ENCODE measurements at places on chromosomes 3 and 15.

- no peak for DNase-seq
Measured at GRCh38 chr3:179872842-179873241, 163.9 kb downstream of the PEX5L start.

GRCh38 chr3:53493595-53493962 is 832 bp upstream of the CACNA1D start:
- DNase-seq, result no peak

GRCh38 chr3:54434756-54435155 is 312.4 kb downstream of the CACNA2D3 start:
- DNase-seq, result no peak

DNA sequence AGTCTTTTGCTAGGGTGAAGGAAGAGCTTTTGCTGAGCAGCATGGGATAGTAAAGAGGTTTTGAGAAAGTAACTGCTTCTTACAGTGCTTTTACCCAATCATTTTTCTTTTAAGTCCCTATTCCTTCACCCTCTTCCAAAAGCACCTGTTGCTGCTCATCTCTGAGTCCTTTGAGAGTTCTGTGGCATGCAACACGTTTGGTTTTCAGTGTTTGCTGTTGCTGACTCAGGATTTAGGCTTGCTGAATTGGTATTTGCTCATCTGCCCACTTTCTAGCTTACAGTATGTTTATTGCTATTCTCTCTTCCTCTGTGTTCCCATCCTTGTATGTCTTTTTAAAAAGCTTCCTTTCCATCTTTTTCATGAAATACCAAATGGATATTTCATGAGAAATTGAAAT is 55.9 kb upstream of the THRB start:
- no peak for DNase-seq

- DNase-seq, result no peak
Measured at GRCh38 chr3:173255555-173255954, 114.5 kb upstream of the SPATA16 start.

DNA sequence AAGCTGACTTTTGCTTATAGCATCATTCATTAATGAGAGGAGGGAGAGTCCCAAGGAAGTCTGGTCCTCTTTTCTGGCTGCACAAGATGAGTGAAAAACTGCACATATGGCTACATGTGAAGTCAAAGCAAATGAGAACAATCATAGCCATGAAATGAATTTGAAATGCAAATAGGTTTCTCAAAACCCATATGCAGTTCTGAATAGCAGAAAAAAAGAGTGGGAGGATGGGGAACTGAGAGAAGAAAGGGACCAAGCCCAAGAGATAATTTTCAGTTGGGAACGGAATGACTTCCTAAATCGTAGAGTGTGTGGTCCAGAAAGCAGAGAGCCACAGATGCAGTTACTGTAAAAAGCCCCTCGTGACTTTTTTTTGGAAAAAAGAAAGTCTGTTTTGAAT is 66.3 kb downstream of the GTPBP8 start:
- no peak for DNase-seq

DNA sequence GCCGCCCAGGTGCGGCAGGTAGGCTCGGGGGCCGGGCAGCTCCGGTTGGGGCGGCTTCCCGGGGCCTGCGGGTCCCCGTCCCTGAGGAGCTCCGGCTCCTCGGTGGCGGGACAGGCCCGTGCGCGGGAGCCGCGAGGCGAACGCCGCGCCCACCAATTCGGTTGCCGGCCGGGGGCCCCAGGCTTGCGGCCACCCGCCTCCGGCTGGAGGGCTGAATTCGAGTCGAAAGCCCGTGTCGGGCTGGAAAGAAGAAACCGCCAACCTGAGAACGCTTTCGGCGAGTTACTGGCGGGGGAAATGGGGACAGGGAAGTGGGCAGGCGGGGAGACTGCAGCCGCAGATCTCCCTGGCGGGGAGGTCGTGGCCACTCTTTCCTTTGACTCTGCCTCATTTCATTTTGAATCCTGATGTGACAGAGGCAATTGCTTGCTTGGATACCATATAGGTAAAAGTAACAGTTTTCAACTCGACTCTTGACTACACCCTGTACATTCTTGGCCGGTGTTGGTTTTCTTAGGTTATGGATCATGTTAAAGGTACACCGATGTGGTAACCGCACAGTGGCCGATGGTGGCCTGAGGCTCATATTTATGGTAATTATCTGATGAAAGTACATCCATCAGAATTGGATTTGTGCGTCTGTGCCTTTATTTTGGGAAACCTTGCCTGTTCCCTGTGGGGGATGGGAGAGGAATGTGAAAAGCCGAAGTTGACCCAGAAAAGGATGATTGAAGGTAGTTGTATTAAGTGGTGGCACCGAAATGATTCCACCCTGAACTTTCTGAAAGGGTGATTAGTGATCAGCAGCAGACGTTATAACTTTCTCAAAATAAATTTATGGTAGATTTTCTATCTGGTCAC is 1.7 kb downstream of the B3GNT5 start:
- peak; percentile 49 for DNase-seq

DNA sequence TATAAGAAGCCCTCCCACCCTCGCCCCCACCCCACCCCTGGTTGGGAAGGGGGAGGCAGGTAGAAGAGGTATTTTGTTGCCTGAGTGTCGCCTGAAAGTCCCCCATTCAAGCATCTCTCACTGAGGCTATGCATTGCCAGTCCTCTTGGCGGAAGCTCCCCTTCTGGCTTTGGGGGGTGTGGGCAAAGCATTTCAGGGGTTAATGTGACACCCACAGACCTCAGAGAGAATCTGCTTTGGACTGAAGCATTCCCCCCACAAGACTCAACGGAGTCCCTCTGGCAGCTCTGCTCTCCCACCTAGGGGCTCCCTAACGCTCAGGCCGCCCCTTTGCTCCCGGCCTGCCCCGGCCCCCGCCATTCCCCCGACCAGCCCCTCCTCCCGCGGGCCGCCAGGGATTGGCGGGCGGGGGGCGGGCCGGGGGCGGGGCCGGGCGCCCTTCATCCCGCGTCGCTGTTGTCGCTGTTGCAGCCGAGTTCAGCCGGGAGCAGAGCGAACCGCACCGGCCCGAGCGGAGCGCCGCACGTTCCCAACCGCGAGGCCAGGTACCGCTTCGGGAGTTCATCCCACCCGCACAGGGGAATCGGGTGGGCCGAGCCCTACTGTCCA is at the start of gene SLC38A3:
Gene SLC38A3, plus strand, starts transcription at position 468 of the 609 bp plus-strand sequence. CDS start 8,929 bp downstream, outside the sequence.
- DNase-seq, result no peak

GRCh38 chr15:78917888-78918287 is 27.0 kb downstream of the CTSH start:
- DNase-seq, result no peak

DNA sequence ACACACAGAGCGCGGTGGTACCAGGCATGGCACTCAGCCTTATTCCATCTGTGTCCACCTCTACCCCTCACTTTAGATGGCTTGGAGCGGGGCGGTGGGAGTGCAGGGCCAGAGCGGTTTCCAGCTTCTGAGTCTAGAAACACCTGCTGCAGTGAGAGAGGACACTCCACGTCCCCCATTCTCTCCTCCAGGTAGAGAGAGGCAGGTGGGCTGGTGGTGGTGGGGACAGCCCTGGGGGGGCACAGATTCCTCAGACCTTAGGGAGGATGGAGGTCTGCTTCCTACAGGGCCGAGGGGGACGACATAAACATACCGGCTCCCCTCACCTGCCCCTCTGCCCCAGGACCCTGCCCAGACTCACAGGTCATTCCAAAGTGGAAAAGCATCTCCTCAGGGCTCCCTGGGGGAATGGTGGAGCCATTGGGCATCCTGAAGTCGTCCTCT is 40.4 kb downstream of the MUC20 start:
- DNase-seq, result no peak

- DNase-seq, result no peak
Measured at GRCh38 chr15:35095941-35096340, 10.8 kb upstream of the NANOGP8 start.

- no peak for DNase-seq
Measured at GRCh38 chr15:96801576-96802150, 471.2 kb downstream of the NR2F2 start.

DNA sequence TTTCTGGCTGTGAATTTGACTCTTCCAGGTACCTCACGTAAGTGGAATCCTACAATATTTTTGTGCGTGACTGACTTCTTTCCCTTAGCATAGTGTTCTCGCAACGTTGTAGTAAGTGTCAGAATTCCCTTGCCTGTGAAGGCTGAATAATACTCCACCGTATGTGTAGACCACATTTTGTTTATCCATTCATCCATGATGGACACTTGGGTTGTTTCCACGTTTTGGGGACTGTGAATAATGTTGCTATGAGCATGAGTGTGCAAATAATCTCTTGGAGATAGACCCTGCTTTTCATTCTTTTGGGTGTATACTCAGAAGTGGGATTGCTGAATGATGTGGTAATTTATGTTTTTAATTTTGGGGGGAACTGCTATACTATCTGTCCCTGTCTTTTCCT is 82.2 kb downstream of the APBA2 start:
- no peak for DNase-seq

DNA sequence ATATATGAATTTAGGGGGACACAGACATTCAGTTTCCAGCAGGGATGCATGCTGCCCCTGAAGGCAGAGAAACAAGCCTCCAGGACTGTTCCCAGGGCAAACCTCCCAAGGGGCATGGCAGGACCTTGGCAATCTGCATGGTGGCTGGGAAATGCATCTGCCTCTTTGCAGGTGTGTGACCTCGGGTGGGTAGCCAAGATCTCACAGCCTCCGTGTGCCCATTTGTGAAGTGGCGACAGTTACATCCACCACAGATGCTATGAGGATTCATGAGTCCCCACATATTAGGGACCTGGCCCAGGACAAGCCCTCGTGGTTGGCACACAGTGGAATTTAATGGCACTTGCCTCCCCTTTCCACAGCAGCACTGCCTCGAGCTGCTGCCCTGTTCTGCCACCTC is 29.9 kb downstream of the SLC28A1 start:
- no peak for DNase-seq

DNA sequence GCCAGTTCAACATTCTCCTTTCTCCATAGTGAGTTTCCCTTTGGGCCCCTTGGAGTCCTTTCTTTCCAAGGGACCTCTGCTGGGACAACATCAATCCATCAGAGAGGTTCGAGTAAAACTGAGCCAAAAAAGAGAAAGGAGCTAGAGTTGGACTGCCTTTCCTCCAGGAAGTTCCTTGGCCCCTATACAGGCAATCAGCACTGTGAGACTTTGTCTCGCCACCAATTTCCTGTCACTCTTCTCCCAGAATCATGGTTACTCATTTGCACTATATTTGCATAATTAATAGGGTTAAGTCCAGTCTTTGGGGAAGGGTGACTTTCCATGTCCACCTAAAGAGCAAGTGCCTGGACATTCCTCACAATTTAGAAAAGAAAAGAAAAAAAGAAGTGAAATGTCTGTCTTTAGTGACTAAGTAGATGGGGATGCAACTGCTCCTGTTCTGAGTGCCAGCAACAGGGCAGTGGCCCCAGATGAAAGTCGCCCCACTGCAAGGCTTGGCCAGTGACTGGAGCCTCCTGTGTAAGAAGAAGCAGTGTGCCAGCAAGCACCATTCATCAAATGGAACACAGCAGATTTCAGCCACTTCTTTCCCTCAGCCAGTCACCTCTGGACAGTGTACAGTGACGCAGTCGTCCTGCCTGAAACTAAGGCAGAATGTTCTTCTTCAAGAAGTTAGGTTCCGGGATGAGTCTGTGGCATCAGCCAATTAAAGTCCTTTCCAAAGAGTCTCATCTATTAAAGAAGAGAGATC is 91.6 kb downstream of the FSIP1 start:
- no peak for DNase-seq

GRCh38 chr3:142088522-142088921 is 60.8 kb downstream of the TFDP2 start:
- no peak for DNase-seq

- no peak for DNase-seq
Measured at GRCh38 chr3:67719333-67719732, 64.9 kb upstream of the SUCLG2 start.

DNA sequence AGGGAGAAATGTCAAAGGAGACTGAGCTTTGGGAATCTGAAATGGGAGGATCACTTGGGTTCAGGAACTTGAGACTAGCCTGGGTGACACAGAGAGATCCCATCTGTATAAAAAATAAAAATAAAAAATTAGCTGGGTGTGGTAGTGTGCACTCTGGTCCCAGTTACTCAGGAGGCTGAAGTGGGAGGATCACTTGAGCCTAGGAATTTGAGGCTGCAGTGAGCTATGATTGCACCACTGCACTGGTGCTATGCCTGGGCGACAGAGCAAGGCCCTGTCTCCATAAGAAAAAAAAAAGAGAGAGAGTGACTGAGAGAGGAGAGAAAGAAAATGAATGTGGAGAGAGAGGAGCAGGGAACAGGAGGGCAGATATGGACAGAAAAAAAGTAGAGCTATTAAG is 72.8 kb downstream of the SENP2 start:
- DNase-seq, result no peak

GRCh38 chr15:86384186-86384585 is 304.5 kb downstream of the AGBL1 start:
- DNase-seq, result no peak

- DNase-seq, result no peak
Measured at GRCh38 chr3:124621498-124621897, 108.8 kb upstream of the UMPS start.

DNA sequence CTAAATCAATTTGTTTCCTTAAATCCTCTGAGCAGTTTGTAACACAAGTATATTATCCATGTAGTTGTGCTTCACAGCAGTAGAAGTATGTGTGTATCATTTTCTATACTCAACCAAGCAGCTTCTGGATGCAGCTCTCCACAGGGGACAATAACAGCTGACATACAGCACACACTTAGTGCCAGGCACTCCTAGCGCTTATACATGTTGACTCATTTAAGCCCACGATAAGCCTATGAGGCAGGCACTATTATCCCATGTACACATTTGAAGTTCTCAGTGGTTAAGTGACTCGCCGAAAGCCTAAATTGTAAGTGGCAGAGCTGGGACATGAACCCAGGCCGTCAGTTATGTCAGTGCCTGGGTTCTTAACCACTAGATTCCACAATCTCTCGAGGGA is 20.3 kb upstream of the LPP start:
- DNase-seq, result no peak

- no peak for DNase-seq
Measured at GRCh38 chr15:63826528-63826927, 7.2 kb downstream of the HERC1 start.

DNA sequence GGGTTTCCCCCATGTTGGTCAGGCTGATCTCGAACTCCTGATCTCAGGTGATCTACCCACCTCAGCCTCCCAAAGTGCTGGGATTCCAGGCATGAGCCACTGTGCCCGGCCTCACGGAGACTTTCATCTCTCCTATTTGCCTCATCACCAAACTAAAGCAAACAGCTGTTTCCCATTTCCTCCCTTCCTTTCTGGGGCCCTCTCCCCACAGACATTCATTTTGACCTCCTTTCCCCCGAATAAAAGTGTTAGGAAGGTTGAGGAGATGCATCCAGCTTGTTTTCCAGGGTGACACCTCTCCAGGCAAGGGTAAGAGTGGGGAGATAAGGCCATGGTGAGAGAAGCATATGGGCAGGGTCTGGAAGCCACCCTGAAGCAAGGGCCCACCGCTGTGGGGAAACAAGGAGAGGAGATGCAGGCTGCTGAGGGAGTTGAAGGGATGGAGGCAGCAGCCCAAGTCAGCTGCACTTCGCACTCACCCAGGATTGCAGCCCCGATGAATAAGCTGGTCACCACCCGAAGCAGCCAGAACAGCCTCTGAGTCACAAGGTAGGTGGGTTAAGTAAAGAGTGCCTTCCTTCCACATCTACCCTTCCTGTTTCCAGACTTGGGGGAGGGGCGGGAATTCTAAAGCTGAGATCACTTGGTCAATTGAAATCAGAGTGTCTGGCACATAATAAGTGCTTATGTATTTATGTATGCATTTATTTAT is 7.7 kb downstream of the DUOXA2 start:
- DNase-seq, result no peak

All from COR-L47 (cell line).